ENCODE measurements at places on chromosomes 6 and 20.

DNA sequence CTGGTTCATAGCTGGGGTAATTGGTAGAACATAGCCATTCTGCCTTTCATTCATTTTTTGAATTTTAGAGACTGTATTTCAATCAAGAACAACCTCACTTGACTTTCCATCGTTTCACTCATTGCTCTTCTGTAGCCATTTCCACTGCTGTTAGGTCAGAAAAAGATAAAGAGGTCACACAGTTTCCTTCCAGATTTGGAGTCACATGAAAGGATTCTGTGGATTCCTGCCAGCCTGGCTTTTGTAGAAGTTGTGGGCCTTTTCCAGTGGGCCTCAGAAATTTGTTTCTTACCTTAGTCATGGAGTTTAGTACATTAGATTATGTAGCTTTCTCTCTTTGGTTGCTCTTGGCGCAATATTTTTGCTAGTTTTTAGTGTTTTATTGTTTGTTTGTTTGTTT, 157.8 kb downstream of the SASH1 start:
- DNase-seq = no peak

GRCh38 chr6:163570579-163571231, 156.2 kb downstream of the QKI start:
- DNase-seq = no peak

DNA sequence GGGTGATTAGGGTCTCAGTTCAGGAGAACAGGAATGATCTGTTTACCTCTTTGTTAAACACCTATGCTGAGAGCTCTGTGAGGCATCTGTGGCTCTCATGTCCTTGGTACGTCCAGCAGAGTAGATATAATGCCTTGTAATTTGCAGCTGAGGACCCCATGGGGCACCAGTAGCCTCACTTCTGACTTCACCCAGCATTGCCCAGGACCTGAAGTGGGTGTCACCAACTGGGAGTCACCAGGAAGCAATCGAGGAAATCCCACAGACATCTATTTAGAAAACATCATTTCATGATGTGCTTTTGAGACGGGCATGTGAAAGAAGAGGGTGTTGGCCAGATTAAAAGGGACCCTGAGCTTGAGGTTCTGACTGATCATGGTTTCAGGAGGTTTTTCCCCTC, 8.8 kb downstream of the EDN3 start:
- DNase-seq = no peak

DNA sequence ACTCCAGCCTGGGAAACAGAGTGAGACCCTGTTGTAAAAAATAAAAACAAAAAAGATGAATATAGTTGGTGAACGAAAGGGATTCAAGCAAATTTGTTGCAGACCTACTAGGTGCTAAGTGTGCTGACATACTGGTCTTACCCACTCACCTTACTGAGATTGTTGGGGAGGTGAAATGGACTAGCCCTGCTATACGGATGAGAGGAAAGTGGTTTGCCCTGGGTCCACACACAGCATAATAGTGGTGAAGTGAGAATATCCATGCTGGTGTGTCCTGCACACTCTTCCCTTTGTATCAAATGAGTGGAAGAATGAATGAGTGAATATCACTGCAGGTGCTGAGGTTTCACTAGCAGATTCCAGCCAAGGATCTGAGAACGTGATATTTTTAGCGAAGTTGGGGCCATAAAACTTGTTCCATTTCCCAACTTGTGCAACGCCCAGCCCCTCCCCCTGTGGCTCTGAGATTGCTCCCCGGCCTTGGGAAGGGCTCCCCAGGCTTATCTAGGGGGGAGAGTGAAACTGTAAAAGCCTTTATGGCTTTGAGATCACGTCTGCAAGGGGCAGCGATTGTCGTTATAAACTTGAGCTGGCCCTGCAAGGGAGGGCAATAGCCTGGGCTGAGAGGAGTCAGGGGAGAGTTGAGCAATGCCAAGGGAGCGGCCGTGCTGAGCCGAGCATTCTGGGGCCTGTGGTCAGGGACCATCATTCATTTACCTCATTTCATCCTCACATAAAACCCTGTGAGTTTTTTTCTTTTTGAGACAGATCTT, 33.2 kb upstream of the TTPAL start:
- DNase-seq = no peak

GRCh38 chr6:141421378-141421777, 711.3 kb upstream of the GJE1 start:
- no peak for DNase-seq

- DNase-seq = no peak
Observed at GRCh38 chr6:129516787-129517186, 193.2 kb downstream of the ARHGAP18 start.

DNA sequence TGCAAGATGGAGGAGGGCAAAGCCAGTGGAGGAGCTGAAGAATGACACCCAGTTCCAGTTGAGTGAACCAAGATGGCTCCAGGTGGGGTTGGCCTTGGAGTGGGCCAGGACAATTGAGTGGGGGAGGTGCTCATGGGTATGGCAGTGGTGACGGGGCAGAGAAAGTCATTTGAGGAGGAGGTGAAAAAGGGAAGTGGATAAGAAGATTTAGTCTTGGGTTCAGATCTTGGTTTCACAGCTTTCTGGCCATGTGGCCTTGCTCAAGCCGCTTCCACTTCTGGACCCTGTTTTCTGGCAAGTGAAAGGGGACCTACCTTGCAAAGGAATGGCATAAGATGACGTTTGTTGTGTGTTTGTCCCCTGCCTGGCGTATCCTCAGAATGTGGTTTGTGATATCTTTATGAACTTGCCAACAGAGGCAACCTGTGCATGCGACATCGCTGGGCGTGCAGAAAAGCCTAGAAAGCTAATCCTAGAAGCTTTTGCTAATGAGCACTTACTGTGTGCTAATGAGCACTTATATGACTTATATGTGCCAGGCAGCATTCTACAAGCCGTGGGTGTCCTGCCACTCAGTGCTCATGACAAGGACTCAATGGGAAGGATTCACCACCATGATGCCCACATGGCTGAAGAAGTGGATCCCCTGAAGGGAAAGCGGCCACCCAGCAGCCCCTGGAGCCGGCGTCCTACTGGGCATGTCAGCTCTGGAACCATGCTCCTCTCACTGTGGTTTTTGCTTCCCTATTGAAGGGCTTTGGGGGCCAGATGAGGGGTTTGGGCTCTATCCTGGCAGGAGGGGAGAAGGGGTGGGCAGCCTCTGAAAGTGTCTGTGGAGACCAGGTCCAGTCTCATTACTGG, 23.6 kb upstream of the STX16 start:
- no peak for DNase-seq

DNA sequence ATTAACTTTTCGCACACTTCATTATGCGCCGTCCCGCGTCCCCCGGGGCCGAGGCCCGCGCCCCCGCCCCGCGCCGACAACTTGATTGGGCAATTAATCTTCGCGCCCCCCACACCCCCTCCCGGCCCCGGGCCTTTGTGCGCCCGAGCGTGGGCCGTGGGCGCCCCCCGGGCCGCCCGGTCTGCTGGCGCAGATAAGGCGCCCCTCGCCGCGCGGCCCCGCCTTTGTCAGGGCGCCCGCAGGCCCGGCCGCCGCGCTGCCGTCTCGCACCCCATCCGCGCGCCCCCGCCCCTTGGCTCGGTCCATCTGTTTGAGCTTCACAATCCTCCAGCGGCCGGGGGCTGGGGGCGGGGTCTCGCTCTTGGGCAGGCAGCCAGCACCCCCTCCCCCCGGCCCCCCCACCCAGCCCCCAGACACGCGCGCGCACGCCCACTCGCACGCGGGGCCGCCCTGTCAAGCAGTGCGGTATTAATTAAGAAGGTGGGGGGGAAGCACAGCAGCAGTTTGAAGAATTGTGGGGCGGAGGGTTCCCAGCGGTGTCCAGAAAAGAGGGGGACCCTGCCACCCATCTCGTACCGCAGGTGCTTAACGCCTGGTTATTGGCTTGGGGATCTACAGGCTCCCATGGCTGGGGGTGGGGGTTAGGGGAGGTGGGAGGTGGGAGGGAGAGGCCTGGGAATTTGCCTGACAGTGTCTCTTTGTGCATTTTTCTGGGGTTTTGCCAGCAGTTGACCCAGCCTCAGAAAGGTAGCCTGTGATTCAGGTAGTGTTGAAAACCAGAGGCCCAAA, 34.6 kb upstream of the SCRT2 start:
- DNase-seq = no peak

DNA sequence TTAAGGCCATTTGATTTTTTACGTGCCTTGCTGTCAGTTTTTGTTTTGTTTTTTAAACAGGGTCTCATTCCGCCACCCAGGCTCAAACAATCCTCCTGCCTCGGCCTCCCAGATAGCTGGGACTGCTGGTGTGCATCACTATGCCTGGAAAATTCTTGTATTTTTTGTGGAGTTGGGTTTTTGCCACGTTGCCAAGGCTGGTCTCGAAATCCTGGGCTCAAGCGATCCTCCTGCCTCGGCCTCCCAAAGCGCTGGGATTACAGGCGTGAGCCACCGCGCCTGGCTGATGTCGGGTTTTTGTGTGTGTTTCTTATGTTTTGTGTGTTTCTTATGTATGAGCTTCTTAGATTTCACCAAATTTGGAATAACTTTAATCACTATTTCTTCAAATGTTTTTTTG, 104.8 kb downstream of the TAF4 start:
- DNase-seq = no peak

DNA sequence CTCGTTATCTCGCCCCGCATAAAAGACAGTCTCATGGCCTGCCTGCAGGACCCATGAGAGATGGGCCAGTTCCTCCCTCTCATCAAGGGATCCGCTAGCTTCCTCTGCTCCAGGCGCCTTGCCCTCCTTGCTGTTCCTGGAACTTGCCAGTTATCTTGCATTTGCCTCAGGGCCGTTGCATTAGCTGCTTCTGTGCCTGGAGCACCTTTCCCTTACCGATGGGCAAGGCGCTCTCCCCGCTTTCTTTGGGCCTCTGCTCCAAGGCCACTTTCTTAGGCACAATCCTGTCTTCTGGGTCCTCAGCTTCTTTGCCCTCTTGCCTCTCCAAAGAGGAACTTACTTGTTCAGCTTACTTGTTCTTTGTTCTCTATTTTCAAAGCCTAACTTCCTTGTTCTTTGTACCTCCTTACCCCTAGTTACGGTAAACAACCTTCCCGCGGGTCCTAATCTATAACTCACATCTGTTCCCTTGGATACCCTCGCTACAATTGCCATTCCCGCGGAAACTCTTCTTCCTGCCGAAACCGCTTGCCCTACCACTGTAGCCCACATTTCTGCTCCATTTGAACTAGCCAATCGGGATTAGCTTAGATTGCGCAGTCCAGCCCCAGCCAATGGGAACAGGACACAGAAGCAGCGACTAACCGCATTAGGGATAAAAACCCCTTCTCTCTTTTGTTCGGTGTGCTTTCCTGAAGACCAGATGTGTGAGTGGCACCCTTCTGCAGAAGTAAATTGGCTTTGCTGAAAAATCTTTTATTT, 887 bp upstream of the NSFL1C start:
- DNase-seq = no peak

Data from stimulated activated naive CD8-positive, alpha-beta T cell treated with anti-CD3 and anti-CD28 coated beads, Interleukin-15, amount 100 ng/mL, for 72 hours (primary cell).